Inflammatory macrophage treated with lipopolysaccharide for 4 hours (primary cell): ENCODE measurements at places on chromosomes 4 and X.

DNA sequence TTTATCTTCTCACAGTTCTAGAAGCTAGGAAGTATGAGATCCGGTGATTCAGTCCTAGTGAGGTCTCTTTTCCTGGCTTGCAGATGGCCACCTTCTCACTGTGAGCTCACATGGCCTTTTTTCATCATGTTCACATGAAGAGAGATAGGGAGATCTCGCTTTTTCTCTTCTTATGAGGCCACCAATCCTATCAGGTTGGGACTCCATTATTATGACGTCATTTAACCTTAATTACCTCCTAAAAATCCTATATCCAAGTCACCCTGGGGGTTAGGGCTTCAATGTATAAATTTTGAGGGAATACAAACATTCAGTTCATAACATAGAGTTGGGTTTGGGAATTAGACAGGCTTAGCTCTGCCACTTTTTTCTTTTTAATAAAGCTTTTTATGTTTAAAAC, 6.0 kb upstream of the BTC start:
- no peak for DNase-seq

DNA sequence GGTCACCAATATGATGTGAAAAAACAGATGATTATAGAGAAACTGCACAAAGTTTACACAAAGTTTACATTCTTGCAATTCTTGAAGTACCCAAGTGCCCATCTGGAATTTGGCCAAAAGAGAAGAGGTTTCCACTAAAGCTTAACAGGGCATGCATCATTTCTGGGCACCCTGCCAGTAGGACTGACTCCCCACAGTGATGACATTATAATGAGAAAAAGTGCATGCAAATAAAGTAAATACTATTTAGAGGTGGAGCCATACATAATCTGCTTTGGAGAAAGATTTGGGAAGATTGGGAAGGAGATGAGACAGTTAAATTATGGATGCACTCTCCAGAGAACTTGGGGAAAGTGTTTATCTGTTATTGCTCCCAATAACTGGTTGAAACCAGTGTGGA, 93.7 kb upstream of the TRPC3 start:
- no peak for DNase-seq

DNA sequence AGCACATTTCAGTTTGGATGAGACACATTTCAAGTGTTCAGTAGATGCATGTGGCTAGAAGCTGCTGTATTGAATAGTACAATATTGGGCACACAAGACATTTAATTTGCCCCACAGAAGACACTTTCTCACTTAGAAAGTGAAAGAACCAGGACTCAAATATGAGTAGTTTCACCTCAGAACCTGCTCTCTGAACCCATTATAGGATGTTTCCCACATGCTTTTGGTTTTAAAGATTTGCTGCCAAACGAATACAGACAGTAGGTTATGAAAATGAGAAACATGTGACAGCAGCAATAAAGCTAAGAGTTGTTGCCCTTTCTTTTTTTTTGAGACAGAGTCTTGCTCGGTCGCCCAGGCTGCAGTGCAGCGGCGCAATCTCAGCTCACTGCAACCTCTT, 32.3 kb downstream of the C4orf54 start:
- no peak for DNase-seq

- no peak for DNase-seq
Measured at GRCh38 chr4:145219090-145219489, 38.7 kb upstream of the OTUD4 start.

- DNase-seq = no peak
Measured at GRCh38 chr4:4613641-4614286, 71.9 kb upstream of the STX18 start.

DNA sequence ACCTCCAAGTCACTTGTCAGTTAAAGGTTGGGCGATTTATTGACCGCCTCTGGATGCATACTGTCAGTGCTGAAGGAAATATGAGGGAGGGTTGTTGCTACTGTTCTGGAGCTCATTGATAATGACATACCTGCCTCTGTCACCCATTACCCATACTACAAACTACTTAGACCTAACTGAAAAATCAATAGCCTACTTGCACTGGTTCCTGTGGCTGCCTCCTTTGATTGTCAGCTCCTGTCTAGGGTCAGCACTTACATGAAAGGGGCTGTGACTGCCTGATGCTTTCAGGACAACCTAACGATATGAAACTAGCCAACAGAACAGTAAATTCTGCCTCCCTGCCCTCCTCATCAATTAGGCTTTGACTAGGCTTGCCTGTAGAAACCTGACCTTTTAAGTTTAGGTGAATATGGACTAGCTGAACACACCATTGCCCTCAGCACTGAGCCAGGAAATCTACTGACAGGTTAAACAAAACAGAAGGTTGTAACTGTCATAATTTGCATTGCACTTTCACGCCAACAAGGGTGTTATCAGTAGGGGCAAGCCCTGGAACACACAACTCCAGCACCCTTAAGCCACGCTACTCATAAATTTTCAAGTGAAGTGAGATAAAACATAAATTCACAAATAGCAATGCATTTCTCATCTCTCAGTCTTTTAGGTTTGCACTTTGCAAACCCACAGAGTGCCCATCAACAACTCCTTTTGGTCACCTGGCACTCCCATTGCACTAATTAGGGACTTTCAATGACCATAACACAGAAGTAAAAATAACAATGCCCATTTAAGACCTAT, 9.0 kb upstream of the MAB21L2 start:
- DNase-seq = no peak
